ENCODE measurements at places on chromosomes 16 and 17.

GRCh38 chr17:75822119-75822799 is 21.9 kb downstream of the UNC13D start:
- no peak for DNase-seq

- DNase-seq: no peak
Observed at GRCh38 chr17:60361889-60362288, 30.0 kb downstream of the USP32 start.

GRCh38 chr17:35969558-35970380 is 11.5 kb downstream of the CCL16 start:
- peak; percentile 58 for DNase-seq

DNA sequence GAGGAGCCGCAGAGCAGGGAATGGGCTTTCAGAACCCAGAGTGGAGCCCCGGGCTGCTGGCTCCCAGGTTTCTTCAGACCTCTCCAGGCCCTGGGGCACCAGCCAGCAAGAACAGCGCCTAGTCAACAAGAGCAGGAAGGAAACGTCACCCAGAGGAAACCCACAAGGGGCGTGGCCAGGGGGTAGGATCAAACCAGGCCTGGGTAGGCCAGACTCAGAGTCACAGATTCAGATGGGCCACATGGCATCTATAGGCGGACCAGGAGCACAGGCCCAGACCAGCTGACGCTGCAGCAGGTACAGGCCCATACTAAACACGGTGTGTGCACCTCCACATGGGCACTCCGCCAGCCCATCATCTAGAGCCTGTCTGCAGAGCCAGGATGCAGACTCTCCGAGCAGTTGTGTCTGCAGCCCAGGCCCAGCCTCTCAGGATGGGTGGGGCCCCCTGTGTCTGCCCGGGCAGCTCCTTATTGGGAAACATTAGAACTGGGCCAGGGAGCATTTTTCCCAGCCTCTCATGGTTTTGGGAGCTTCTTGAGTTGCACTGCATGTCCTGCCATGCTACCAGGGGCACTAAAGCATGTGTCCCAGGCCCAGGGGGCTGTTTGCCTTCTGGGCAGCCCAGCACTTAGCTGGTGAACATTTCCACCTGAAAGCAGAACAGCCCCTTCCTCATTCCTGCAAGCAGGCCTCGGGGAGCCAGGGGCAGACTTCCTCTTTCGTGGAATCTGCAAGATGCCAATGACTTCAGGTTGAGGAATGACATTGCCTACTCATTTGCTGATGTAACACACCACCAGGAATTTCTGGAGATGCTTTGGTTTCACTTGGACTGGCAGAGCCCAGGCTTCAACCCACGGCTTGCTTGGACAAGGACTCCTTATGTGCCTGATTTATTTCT is at the start of gene NLRP1:
Gene NLRP1, minus strand, starts transcription at position 127 of the 904 bp plus-strand sequence. CDS start 552 bp downstream, outside the sequence.
- DNase-seq: peak; percentile 86

GRCh38 chr16:55622930-55623561 is 32.7 kb upstream of the SLC6A2 start:
- DNase-seq: no peak
